H9 (cell line): ENCODE measurements at places on chromosomes 7 and 10. TPM values are rescaled to one million over a fixed set of nuclear protein-coding genes. Genes with fewer than 3 reads are reported as not detected.

ITPRID1 gene
- 1.1 and 1.2 TPM in 2 replicates for total RNA-seq

SHTN1 gene
- total RNA-seq: 21.3 and 22.1 TPM in 2 replicates

IKZF1 gene
- total RNA-seq: 0.48 and 0.98 TPM in 2 replicates

FAM237B gene
- not detected in 2 replicates for total RNA-seq

MYO1G gene
- 0.55 and 0.57 TPM in 2 replicates for total RNA-seq
